ENCODE measurements at places on chromosomes 4 and X. TPM values are rescaled to one million over a fixed set of nuclear protein-coding genes. Genes with fewer than 3 reads are reported as not detected.

The SHROOM3 gene
- total RNA-seq = not detected

- no peak for DNase-seq
Observed at GRCh38 chr4:83516042-83516772, 19.7 kb upstream of the GPAT3 start.

GRCh38 chr4:184191267-184191666 lies 26.4 kb downstream of the ENPP6 start:
- no peak for DNase-seq

GRCh38 chr4:181418496-181418895 lies 824.7 kb upstream of the TENM3 start:
- no peak for DNase-seq

DNA sequence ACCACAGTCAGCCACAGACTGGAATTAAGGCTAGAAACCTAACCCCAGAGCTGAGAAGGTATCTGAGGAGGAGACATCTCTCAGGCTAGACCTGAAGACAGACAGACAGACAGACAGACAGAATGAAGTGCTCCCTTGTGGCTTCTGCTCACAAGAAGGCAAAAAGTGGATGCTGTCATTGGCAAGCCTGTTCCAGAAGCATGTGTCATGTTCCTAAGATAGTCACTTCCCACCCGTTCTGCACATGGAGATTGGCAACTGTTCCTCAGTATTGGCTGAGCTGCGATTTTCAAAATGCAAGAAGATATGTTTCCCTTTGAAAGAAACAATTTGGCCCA lies 166.4 kb downstream of the NSUN7 start:
- DNase-seq = no peak
